Right atrium auricular region (tissue), 2 donors: ENCODE measurements at places on chromosomes 2 and 18. TPM values are rescaled to one million over a fixed set of nuclear protein-coding genes. Genes with fewer than 3 reads are reported as not detected.

POU3F3 gene
- 0.79 TPM for total RNA-seq

TUBA3E gene
- 1.6 TPM for total RNA-seq

DNA sequence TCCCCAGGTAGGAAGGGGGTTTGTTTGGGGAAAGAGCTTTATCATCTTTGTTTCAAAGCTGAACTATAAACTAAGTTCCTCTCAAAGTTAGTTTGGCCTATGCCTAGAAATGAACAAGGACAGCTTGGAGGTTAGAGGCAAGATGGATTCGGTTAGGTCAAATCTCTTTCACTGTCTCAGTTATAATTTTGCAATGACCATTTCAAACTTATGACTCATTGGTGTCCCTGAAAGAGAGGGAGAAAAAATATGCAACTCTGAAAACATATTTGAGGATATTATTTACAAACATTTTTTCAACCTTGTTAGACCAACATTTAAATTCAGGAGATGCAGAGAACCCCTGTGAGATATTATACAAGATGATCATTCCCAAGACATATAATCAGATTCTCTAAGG lies 95.7 kb downstream of the EFEMP1 start:
- DNase-seq, result no peak

GRCh38 chr2:211159972-211160371 lies 603.6 kb downstream of the CPS1 start:
- no peak for DNase-seq

- no peak for DNase-seq
Measured at GRCh38 chr2:52253416-52253980, 1221.6 kb upstream of the NRXN1 start.

- DNase-seq, result no peak
Measured at GRCh38 chr2:183022711-183023110, 15.5 kb downstream of the NCKAP1 start.

DNA sequence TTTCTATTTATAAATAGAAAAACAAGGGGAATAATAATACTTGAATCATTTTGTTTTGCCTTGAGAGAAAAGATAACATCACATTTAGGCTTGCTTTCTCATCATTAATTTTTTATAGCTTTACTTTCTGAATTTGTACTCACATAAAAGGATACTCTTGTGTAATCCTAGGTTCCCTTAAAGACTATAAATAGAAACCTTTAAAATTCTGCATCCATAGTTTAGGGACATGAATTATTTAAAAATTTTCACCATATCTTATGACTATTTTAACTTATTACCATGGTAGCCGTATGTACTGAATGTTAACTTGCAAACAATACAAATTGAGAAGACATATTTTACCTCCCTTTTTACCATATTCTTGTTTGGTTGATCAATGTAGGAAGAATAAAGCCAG lies 143.5 kb upstream of the CWC22 start:
- no peak for DNase-seq

DNA sequence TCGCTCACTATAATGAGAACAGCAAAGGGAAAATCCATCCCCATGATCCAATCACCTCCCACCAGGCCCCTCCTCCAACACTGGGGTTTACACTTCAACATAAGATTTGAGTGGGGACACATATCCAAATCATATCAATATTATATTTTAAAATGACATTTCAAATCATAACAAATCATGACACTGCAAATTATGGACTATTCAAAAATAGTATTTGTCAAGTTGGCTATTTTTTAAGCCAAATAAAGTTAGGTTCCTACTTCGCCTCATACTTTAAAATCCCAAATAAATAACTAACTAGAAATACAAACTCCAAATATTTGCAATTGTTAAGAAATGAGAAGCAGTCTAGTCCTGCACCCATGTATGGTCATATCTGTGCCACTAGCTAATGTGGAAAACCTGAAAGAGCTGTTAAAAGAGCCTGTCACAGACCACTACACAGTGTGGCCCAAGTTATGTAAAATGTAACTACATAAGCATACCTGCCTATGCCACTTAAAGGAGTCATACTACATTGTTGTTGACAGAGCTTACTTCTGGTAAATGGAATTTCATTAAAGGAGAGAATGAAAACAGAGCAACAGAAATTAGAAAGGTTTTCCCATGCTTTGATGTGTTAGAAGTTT lies 334.7 kb upstream of the GULP1 start:
- no peak for DNase-seq

- no peak for DNase-seq
Measured at GRCh38 chr2:5946225-5947115, 254.3 kb downstream of the SOX11 start.

GRCh38 chr2:25105336-25106085 lies 62.9 kb downstream of the POMC start:
- DNase-seq, result no peak
